Inflammatory macrophage (primary cell): ENCODE measurements at places on chromosomes 1 and 21.
A peak's percentile ranks its signal among the peaks of the same experiment; 100 is the strongest.

GRCh38 chr1:233738850-233739249, 124.9 kb downstream of the KCNK1 start:
- DNase-seq, result no peak

GRCh38 chr1:103854279-103854678, 104.6 kb downstream of the AMY1C start:
- no peak for DNase-seq

GRCh38 chr1:40435471-40435870, 14.8 kb upstream of the ZFP69B start:
- no peak for DNase-seq

DNA sequence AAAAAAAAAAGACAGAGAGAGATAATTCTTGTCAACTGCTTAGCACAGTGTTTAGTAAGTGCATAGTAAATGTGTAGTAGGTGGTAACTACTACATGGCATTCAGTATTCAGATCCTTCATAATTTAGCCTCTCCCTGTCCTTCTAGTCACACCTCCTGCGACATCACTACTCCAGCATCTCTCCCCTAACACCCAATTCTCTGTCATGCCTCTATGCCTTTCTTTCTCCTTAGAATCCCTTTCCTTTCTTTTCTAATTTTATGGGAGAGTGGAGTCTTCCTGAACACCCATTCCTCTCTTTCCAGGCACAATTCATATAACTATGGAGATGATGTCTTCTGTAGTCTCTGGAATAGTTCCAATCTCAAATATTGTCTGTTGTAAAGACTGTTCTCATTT, 3.9 kb upstream of the VPS72 start:
- no peak for DNase-seq

DNA sequence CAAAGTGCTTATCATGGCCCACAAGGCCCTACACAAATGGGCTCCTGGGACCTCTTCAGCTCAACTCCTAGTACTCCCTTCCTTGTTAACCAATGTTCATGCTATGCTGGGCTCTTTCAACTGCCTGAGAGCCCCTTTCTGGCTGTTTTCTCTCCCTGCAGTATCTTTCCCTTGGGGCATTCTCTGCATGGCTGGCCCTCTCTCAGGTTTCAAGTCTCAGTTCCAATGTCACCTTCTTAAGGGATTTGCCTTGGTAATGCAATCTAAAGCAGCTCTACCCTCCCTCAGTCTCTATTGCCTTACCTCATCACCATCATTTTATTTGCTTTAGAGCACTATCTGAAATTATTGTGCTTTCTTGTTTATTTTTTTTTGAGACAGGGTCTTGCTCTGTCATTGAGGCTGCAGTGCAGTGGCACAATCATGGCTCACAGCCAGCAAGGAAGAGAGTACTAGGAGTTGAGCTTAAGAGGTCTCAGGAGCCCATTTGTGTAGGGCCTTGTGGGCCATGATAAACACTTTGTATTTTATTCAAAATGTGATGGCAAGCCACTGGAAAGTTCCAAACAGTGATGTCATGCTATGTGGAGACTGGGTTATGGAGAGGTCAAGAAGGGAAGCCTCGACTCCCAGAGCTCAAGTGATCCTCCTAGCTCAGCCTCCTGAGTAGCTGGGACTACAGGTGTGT, 63.4 kb upstream of the SRSF10 start:
- no peak for DNase-seq

DNA sequence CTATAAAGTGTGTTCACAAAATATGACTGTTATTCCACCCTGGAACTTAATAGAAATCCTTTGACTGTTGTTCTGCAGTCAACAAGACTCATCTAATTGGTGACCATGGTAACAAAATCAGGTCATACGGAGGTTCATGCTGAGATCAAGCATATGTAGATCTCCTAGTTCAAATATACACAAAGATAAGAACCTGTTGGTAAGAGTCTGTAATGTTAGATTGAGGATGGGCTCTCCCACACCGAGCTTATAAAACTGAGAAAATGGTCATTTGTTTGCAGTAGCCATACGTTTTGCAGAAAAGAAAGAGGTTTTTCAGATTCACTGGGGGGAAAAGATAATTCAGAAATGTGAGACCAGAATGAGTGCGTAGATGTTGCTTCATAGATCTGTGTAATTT, 468.1 kb downstream of the RPS6KC1 start:
- no peak for DNase-seq

GRCh38 chr1:43843684-43844083, 89.9 kb upstream of the ARTN start:
- DNase-seq, result no peak

DNA sequence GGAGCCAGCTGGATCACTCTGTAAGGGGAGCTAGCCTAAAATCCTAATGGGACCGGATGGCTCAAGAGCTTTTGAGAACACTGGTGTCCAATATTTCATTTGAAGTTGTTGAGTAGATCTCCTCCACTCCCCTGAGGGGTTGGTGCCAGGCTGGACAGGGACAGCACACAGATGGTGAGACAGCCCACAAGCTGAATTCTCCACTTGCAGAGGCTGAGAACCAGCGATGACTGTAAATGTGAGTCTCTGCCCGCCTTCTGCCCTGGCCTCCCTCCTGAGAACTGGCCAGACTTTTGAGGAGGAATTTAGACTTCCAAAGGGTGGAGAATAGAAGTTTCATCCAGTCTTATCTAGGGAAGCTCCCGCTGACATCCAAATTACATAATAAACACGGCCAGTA, 20.5 kb upstream of the COQ8A start:
- no peak for DNase-seq

- peak; percentile 63 for DNase-seq
These were observed at the start of gene FAM89A for GRCh38 chr1:231040019-231040799. TSS of gene FAM89A (minus strand) at chr1:231040254. CDS start at chr1:231040211, 43 bp downstream.

- DNase-seq, result no peak
These were observed 130.0 kb upstream of the ZNF648 start for GRCh38 chr1:182191381-182192115.

GRCh38 chr1:205144046-205144720, 22.4 kb upstream of the RBBP5 start:
- no peak for DNase-seq

GRCh38 chr1:21349693-21350092, 59.4 kb upstream of the ECE1 start:
- DNase-seq, result no peak

DNA sequence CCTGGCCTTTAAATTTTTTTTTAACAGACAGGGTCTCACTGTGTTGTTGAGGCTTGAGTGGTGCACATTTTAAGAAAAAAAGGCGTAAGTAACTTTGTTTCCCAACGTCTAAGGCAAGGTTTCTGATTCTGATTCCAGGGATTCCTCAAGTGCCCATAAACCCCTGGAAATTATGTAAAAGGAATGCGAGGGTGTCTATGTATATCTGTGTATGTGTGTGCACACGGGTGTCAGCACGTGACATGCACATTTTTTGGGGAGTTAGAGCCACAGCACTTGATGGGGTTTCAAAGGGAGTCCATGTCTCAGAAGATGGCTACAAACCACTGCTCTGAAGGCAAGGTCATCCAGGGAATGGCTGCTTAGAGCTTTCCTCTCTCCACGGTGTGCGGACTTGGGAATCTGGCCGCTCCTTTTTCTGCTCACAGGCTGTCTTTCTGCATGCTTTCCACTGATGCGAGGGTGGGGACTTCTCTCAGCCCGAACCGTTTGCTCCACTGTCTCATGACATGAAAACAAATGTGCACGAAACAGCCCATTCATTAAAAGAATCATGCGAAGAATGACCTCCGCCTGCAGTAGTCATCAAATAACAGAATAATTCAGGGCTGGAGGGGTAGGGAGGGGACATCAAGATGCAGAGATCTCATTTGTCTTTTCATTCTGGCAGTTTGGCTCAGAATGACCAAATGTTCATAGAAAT, 18.7 kb upstream of the RERE start:
- DNase-seq, result no peak

GRCh38 chr1:96688767-96689166, 32.8 kb upstream of the PTBP2 start:
- no peak for DNase-seq

GRCh38 chr1:56710646-56711045, 65.5 kb downstream of the PRKAA2 start:
- no peak for DNase-seq

DNA sequence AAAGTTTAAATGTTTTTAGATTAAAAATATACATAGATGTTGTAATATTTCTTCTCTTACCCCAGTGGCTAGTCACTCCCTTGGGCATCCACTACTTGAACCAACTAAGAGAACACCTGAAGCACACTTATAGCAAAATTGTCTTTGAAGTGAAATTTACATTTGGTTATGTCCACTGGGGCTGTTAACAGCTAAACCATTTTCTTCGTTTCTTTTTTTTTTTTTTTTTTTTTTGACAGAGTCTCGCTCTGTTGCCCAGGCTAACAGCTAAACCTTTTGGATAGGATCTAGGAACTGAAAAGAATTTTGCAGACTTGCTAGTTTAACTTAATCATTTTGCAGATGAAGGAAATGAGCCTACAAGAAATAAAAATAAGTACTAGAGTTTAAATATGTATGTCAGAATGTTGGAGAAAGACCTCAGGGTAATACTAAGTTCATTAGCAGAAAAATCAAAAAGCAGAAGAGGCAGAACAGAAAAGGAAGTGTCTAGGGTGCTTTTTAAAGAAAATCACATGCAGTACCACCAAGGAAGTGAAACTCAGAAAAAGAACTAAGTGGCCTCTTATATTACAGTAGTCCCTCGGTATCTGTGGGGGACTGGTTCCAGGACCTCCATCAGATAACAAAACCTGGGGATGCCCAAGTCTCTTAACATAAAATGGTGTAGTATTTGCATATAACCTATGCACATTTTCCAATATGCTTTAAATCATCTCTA, 11.8 kb downstream of the DRAM2 start:
- DNase-seq, result peak; percentile 85

- peak; percentile 47 for DNase-seq
These were observed 8.8 kb upstream of the TGFB2 start for GRCh38 chr1:218336328-218336727.

- DNase-seq, result no peak
These were observed 133.5 kb downstream of the UCK2 start for GRCh38 chr1:165960881-165961280.

DNA sequence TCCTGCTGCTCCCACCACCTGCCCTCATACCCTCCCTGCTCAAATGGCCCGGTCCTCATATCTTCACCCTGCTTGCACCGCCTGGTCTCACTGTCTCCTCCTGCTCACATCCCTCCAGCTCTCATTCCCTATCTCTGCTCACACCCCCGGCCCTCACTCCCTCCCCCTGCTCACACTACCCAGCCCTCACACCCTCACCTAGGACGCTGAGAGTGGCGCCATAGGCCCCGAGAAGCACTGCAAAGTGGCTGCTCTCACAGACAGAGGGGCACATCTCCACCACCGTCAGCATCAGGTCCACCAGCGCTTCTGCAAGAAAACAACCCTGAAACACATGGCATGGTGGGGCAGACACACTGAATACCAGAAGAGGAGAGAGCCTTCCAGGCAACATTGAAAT, 38.6 kb downstream of the MRAP start:
- DNase-seq, result no peak

- DNase-seq, result no peak
These were observed 12.1 kb downstream of the EPHA2 start for GRCh38 chr1:16143566-16144324.

DNA sequence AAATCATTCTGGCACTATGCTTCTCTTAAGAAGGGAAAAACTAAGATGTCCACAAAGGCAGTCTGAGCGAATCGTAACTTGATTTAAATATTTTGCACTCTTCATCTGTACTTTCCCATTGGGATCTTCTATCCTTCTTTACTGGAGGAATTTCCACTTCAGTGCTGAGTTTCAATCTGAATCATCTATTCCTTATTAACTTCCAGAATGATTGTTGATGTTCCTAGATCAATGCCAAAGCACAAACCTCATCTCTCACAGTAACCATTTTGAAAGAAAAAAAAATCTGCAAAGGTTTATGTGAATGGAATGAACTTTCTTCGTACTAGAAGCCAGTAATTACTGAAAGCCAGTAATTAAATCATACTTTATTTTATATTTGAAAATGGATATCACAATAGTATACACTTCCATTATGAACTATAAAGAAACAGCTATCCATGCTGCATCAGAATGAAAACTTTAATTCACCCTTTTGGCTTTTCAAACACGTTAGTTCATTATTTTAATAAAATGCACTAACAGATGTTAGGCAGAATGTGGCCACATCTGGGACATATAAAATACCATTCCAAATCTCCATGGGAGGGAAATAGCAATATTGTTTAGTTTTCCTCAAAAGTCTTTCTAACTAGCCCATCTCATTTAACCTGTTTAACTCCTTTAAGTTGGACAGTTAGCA, 5.5 kb upstream of the RNF2 start:
- no peak for DNase-seq

DNA sequence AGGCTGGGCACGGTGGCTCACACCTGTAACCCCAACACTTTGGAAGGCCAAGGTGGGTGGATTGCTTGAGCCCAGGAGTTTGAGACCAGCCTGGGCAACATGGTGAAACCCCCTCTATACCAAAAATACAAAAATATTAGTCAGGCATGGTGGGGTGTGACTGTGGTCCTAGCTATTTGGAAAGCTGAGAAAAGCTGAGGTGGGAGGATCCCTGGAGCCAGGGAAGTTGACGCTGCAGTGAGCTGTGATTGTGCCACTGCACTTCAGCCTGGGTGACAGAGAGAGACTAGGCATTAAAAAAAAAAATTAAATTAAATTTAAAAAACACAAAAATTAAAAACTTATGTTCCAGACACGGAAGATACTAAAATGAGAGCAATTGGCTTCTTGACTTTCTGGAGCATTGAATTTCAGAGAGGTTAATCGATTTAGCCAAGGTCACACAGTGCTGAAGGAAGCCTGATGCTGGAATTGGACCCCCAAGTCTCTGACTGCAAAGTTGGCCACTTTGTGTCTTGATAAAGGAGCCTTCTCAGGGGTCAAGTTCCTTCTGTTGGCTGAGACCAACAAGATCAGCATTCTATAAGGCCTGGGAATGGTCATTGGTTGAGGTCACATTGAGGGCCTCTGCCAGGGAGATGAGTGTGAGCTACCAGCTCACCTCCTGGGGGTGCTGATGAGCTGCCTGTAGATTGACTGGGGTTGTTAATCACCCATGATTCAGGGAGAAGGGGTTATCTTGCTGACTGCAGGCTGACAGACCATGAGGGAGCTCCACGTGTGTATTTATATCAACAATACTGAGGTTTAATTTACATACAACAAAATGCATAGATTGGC, 54.3 kb downstream of the RPS6KA1 start:
- DNase-seq, result peak; percentile 48

- no peak for DNase-seq
These were observed 940 bp upstream of the PRKCZ start for GRCh38 chr1:2049225-2049717.

GRCh38 chr1:119882132-119883049, 13.9 kb downstream of the ADAM30 start:
- peak; percentile 73 for DNase-seq

DNA sequence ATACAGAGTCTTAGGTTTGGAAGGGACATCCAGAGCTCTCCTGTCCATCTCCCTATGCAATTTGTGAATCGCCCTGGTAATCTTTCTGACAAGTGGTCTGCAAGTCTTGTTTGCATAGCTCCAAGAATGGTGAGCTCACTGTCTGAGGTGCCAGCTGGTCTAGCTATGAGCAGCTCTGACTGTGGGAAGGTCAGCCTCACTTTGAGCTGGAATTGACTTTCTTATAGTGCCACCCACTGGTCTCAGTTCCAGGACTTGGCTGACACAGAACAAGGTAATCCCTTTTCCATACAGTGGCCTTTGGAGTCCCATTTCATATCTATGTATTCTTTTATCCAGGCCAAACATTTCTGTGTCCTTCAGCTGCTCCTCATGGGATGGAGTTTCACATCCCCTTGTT, 95.6 kb upstream of the C8B start:
- DNase-seq, result no peak
